Activated CD8-positive, alpha-beta memory T cell treated with anti-CD3 and anti-CD28 coated beads for 24 hours (primary cell): ENCODE measurements at places on chromosomes 3 and 15.
A peak's percentile ranks its signal among the peaks of the same experiment; 100 is the strongest.

DNA sequence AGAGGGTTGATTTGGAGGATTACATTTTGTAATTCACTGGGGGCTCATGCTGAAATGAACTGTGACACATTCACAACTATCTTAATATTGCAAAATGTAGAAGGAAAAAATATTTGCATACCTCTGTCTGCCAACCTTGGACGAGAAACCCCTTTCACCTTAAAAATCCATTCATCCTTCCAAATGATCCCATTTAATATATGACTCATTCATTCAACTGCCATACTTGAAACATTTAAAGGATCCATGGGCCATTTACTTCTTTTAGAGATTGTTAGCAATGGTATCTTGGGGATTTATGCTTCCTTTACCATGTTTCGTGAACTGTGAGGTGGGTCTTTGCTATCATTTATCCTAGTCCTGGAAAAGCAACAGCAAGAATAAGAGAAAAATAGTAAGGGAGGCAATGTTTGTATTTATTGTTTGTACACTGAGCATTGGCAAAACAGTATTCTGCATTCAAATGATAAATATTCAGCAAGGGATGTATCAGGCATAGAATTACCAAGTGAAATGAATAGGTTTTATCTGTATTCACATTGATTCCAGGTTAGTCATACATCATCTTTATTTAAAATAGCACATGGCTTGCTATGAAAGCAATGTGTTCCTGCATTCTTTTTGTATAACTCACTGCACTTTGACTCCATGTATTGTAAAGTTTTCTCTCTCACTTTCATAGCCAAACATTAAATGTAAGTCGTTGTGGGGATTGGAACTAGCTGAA, 378.1 kb downstream of the NSUN3 start:
- DNase-seq, result no peak

GRCh38 chr15:31458596-31459399, 132.2 kb downstream of the KLF13 start:
- peak; percentile 66 for DNase-seq

DNA sequence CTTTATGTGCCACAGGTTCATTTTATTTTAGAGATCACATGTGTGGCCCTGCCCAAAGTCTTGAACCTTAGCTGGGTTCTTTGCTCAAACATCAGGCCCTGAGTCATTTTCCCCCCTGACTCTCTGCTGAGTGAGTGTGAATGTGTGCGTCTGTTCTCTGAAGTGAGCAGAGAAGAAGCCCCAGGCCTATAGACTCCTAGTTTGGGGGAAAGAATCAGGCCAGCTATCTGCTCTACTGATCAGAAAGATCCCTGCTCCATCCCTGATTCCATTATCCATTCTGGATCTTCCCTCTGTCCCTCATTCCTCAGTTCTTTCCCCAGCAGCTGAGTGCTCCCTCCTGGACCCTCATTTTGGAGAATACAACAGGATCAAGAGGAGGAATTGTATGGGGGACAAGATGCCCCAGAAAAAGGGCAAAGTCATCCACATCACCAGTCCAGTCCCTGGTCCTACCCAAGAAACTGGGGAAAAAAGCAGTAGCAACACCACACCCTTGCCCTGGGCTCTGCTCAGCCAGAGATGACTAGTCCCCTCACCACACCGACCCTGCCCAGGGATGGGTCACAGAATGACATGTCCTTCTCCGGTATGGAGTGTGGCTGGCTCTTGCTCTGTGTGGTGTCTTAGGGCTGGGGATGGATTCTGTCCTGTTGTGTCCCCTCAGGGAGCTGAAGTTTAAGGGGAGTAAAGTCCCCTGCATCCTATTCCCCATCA, 3.2 kb downstream of the DUOX1 start:
- DNase-seq, result no peak

GRCh38 chr3:161914703-161915417, 418.3 kb downstream of the OTOL1 start:
- DNase-seq, result no peak

GRCh38 chr15:58469432-58470353, 37.9 kb downstream of the LIPC start:
- DNase-seq, result no peak
